ENCODE measurements at places on chromosomes 1 and 21. TPM values are rescaled to one million over a fixed set of nuclear protein-coding genes. Genes with fewer than 3 reads are reported as not detected.

APOBEC4 gene
- total RNA-seq = not detected

RNASEL gene
- 2.9 TPM for total RNA-seq

GPATCH2 gene
- 7.7 TPM for total RNA-seq

RYR2 gene
- total RNA-seq = not detected

RGS13 gene
- total RNA-seq = not detected

MPC2 gene
- 42.4 TPM for total RNA-seq

TMEM52 gene
- total RNA-seq = 1.3 TPM

FCRL4 gene
- total RNA-seq = not detected

SCYL3 gene
- 4.2 TPM for total RNA-seq

CACHD1 gene
- 2.4 TPM for total RNA-seq

CBS gene
- total RNA-seq = 54.0 TPM

CCDC17 gene
- under 0.01 TPM for total RNA-seq

RGS4 gene
- total RNA-seq = 111 TPM

HRNR gene
- not detected for total RNA-seq

OPTC gene
- total RNA-seq = not detected

IL23R gene
- total RNA-seq = not detected

GPR3 gene
- total RNA-seq = 1.0 TPM

AMY1C gene
- total RNA-seq = not detected

PFKL gene
- total RNA-seq = 96.3 TPM

PLA2G2A gene
- not detected for total RNA-seq

PEX10 gene
- 28.4 TPM for total RNA-seq

FH gene
- 128 TPM for total RNA-seq

LCE1B gene
- not detected for total RNA-seq

SLAMF9 gene
- total RNA-seq = not detected
